ENCODE measurements at places on chromosomes 3 and 15.
A peak's percentile ranks its signal among the peaks of the same experiment; 100 is the strongest.

DNA sequence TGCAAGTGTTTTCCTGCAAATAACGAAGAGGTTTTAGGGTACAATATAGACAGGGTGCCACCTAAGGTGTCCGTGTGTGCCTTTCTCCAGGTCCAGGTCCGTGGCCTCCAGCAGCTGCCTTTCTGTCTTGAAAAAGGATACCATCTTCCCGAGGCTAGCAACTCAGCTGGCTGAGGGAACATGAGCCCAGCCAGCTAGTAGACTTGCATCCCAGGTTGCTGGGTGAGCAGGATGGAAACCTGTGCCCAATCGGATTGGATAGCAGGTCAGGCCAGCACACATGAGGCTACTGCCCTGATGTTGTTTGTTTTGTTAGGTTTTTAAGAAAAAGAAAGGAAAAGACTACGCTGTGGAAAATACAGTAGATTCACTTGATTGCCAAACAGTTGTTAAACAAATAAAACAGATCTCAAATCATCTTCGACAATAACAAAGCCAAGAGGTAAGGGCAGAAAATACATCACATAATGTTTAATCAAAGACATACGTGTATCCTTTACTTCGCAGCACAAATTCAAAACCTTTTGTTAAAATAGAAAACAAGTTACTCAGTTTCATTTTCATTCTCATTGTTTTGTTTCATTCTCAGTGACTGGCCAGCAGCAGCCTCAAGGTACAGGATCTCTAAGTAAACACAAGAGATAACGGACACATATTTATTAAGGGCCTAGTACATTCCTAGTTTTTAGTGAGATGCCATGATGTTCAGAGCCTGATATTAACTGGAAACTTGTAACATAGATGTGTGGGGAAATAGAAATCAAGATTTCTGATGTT is 661.2 kb upstream of the NR2F2 start:
- no peak for DNase-seq

GRCh38 chr3:153282355-153282754 is 120.3 kb downstream of the RAP2B start:
- DNase-seq = no peak

GRCh38 chr3:150410311-150411105 is 2.4 kb downstream of the TSC22D2 start:
- peak; percentile 41 for DNase-seq

DNA sequence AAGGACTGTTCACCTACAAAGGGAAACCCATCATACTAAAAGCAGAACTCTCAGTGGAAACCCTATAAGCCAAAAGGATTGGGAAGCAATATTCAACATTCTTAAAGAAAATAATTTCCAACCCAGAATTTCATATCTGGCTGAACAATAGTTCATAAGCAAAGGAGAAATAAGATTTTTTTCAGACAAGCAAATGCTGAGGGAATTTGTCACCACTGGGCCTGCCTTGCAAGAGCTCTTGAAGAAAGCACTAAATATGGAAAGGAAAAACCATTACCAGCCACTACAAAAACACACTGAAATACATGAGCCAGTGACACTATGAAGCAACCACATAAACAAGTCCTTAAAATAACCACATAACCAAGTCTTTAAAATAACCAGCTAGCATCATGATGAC is 28.9 kb upstream of the DCBLD2 start:
- peak; percentile 66 for DNase-seq

DNA sequence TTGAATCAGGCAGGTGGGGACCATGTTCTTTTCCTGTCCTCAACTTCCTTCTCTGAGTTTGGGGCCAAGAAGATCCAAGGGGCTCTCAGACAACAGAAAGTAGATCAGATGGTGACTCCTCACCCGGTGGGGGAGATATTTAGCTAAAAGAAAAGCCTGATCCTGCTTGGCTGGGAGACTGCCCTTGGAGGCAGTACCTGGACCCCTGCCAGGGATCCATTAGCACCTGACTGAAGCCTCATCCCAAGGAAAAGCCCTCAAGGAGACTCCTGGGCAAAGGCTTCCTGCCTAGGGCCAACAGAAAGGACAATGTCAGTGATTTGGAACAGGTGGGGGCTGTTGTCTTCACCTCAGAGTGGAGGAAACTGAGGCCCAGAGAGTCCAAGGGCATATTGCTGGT is 33.5 kb upstream of the HHATL start:
- no peak for DNase-seq

DNA sequence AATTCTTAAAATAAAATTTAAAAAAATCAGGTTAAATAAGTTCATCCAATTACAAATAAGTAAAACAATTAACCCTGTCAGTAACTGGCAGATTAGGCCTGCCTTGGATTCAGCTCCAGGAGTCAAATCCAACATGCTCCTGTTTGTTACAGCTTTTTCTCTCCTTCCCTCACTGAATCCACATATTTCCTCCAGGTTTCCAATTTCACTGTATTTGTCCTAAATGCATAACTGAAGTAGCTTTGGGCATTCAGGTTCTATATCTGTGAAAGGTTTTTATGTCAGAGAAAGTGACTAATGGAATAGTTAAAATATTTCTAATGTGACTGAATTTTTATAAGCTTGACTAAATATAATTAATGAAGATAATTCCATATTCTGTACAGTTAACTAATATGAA is 79.7 kb downstream of the IFT80 start:
- no peak for DNase-seq

DNA sequence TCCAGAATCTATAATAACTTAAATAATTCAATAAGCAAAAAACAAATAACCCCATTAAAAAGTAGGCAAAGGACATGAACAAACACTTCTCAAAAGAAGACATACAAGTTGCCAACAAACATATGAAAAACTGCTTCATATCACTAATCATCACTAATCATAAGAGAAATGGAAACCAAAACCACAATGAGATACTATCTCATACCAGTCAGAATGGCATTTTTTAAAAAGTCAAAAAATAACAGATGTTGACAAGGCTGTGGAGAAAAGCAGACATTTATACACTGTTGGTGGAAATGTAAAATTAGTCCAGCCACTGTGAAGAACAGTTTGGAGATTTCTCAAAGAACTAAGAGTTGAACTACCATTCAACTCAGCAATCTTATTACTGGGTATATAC is 19.5 kb upstream of the ZMAT3 start:
- DNase-seq = no peak

GRCh38 chr15:35583863-35584528 is 38.0 kb upstream of the DPH6 start:
- DNase-seq = no peak

DNA sequence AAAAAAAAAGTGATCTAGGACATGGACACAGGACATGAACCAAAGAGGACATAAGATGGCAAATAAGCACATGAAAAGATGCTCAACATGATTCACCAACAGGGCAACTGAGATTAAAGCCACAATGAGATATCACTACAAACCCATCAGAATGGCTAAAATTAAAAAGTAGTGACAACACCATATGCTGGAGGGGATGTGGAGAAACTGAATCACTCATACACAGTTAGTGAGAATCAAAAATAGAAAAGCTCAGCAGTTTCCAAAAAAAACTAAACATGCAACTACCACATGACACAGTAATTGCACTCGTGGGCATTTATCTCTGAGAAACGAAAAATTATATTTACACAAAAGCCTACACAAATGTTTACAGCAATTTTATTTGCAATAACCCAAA is 27.9 kb upstream of the ACKR4 start:
- DNase-seq = no peak

GRCh38 chr3:128496602-128497304 is 3.8 kb upstream of the GATA2 start:
- DNase-seq = no peak

GRCh38 chr3:188581792-188582191 is 427.8 kb downstream of the LPP start:
- DNase-seq = no peak

DNA sequence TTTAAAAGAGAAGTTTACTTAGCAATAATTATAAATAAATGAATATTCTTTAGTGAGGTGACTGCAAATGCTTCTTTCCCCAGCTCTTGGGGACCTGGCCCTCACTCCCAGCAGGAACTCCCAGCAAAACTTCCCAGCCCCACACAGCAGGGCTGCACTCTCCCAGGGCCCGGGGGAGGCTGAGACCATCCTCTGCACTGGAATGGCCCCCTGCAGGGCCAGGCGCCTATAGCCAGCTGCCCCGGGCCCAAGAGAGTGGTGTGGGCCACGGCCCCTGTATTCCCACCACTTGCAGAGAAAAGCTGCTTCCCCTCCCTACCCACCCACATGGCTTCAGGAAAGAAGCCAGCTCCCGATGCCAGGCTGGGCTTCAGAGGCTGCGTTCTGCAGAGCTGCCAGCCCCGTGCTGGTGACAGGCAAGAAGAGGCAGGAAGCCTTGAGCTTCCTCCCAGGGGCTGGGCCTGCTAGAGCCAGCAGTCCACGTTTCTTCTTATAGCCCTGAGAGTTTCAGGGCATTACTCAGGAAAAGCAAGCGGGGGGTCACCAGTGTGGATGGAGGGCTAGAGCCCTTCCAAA is 20.0 kb downstream of the IDH2 start:
- DNase-seq = no peak

- no peak for DNase-seq
These were observed 19.9 kb upstream of the C15orf39 start for GRCh38 chr15:75181780-75182179.

DNA sequence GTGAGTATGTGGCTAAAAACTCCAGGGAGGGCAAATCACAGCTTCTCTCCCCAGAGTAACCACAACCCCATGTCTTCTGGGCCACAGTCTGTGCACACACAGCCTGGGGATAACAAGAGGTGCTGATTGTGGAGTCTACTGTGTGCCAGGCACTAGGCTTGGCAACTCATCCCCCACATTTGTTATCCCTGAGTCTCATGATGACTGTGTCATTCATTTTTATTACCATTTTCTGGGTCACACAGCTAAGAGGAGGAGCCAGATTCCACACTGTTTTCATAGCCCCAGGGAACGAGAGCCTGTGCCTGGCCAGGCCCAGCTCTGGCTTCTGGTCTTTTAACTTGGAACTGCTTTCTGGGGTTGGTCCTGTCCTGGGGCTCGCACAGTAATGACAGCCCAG is 34.5 kb downstream of the ESYT3 start:
- no peak for DNase-seq

GRCh38 chr3:124202754-124203153 is 210.8 kb upstream of the ROPN1 start:
- DNase-seq = no peak

DNA sequence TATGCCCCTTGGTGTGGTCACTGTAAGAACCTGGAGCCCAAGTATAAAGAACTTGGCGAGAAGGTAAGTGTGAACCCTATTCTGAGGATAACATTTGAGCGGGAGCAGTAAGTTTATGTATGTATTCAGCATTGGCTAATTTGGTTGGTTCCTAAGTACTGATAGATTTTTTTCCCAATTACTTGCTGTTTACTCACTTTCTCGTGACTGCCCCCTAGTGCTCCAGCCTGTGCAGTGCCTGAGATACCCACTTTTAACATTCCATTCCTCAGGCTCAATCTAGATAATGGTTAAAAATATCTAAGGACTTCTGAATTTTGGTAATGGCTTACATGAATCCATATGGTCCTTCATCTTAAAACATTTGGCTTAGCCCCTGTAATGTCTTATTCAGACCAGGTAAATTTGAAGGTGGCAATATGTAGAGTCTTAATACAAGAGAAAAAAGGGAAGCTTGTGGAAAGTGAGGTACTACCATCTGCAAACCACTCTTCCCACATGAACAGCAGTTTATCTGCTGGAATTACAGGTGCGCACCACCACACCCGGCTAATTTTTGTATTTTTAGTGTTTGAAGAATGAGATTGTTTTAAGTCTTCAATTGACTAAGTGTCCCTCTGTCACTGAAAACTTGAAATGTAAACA is 7.1 kb downstream of the ELL3 start:
- peak; percentile 39 for DNase-seq

DNA sequence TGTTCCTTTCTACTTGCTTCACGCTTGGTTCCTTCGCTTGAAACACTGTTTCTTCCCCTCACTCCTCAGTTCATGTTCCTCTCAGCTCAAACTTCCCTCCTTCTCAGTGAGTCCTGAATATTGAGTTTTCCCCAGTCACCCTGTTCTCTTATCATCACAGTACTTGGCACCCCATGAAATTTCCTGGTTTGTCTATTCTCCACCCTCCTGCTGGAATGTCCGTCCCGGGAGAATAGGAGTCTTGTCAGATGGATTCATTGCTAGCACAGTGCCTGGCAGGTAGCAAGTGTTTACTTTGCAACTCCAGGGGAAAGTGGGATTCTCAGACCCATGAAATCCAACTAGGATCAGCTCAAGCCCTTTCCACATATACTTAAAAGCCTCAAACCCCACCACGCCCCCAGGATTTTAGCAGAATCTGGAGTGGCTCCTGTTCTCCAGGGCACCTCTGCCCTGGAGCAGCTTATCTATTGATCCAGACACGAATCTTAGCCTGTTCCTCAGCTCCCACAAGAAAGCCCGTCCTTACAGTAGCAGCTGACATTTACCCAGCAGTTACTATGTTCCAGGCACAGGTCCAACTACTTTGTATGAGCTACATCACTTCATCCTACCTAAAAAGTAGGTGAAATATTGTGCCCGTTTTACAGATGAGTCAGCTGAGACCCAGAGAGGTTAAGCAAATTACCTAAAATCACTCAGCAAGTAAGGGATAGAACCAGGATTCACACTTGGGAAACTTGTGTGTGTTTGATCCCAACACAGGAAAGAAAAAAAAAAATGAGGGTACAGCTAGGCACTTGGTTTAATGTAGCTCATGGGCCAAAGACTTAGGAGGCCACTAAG is 36.8 kb upstream of the MAP3K13 start:
- DNase-seq = no peak

GRCh38 chr3:142223282-142223681 is 2.1 kb downstream of the GK5 start:
- DNase-seq = no peak

DNA sequence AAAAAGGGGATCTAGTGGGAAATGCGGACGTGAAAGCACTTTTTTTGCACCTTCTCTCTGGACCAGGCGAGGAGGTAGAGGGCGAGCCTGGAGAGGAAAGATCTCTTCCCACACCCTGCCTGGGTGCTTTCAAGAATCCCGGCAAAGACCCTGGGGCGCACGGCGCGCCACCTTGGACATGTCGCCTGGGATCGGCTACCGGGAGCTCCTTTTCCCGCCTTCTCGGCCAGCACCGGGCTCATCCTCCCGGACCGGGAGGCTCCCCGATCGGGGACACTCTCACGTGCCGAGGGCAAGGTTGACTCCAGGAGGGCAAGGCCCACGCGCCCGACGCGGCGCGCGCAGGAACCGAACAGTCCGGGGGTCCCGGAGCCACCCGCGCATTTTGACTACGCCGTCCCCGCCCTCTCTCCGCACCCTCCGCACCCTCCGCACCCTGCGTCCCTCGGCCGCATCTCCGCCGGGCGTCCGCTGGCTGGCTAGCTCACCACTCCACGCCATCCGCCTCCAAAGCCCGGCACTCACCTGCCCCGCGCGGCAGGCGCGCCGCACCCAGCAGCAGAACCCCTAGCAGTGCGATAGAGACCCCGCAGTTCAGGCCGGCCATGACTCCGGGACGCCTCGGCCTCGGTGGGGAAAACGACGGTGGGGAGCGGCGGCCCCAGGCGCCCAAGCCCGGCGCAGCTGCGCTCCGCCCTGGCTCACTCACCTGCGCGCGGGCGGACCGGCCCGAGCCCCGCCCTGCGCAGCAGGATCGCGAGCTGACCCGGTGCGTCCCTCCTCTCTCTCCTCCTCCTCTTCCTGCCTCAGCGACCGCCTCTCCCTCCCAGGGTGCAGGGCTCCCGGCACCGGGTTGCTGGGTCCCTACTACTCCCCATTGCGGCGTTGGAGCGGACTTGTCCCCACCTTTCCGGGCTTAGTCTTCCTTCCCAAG is at the start of gene CDCP1:
Gene CDCP1 (minus strand): TSS at position 698 of the 934 bp plus-strand sequence. CDS start 91 bp downstream, at position 607.
- peak; percentile 24 for DNase-seq

- DNase-seq = no peak
These were observed 195.6 kb downstream of the ZBBX start for GRCh38 chr3:167184511-167184910.

All from A549 (cell line).